Caco-2 (cell line): ENCODE measurements at places on chromosomes 6 and 20. TPM values are rescaled to one million over a fixed set of nuclear protein-coding genes. Genes with fewer than 3 reads are reported as not detected.

PBOV1 gene
- not detected in 2 replicates for total RNA-seq

- H3K4me1 ChIP-seq = peaks cover 36% of the 10 kb centered on the region
- DNase-seq = peak; percentile 60
- peak overlapping the region; percentile 92 for H3K4me3 ChIP-seq
- peak overlapping the region; percentile 98 for H3K27ac ChIP-seq
- H3K36me3 ChIP-seq = no peaks in the 10 kb centered on the region; the same call in 1 of the 2 replicates
Observed at GRCh38 chr20:37526238-37526838, 1.3 kb downstream of the BLCAP start.

GRCh38 chr6:140020207-140020791 is 645.9 kb upstream of the CITED2 start:
- no peak overlapping the region for H3K4me3 ChIP-seq
- H3K27ac ChIP-seq = no peak overlapping the region

GRCh38 chr6:78700991-78701390 is 166.4 kb upstream of the IRAK1BP1 start:
- no peaks in the 10 kb centered on the region for H3K4me1 ChIP-seq
- H3K27ac ChIP-seq = no peak overlapping the region
- no peak for DNase-seq
- H3K27me3 ChIP-seq = no peaks in the 10 kb centered on the region

DNA sequence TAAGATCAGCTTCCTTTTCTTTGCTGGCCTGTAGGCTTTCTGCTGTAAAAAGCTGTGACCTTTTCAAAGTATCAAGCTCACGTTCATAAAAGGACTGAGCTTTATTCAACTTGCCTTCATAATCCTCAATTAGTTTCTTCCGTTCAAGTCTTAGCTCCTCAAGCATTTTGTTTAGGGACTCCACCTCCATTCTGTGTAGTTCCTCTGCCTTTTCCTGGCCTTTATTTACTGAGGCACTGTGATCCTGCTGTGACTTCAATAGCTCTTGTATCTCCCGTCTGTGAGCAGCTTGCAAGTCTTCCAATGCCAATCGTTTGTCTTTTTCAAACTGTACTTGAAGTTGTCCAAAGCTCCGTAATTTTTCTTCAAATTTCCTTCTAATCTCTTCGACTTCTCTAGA is 54.4 kb downstream of the FAM184A start:
- no peak for DNase-seq
- H3K4me3 ChIP-seq = no peak overlapping the region
- peaks cover 26% of the 10 kb centered on the region for H3K4me1 ChIP-seq
- no peak overlapping the region for H3K27ac ChIP-seq
- H3K36me3 ChIP-seq = no peaks in the 10 kb centered on the region

DNA sequence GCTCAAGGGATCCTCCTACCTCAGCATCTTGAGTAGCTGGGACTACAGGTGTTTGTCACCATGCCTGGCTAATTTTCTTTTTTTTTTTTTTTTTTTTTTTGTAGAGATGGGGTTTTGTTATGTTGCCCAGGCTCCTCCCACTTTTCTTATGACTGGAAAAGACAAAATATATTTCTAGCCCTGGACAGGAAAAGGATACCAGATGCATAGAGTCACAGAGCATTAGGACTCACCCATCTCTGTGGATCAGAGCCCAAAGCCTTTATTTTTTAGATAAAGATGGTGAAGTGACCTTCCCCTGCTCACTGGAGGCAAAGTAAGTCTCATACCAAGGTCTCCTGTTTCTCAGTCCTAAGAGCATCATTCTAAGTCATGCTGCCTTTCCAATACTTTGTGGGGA is 3.4 kb downstream of the TRIM10 start:
- no peak for DNase-seq
- H3K27ac ChIP-seq = no peak overlapping the region
- H3K36me3 ChIP-seq = no peaks in the 10 kb centered on the region
- H3K27me3 ChIP-seq = no peaks in the 10 kb centered on the region

DNA sequence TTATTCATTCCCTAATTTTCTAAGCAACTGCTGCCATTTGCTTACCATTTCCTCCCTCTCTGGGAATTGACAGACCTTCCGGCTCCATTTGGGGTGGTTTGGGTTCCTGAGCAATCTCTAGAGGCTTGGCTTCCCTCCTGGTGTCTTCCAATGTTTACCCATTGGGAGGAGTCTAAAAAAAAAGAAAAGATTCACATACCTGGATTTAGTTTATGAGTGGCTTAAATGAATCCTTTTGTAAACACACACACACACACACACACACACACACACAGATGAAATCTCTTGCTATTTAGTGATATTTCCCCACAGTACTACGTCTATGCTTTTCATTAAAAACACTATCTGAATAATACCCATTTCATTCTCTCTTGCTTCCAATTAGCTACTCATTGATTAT is 48.3 kb upstream of the TRAF3IP2 start:
- no peaks in the 10 kb centered on the region for H3K36me3 ChIP-seq
- no peaks in the 10 kb centered on the region for H3K27me3 ChIP-seq
- no peak overlapping the region for H3K4me3 ChIP-seq
- peak overlapping the region; percentile 54 for H3K27ac ChIP-seq
